ENCODE measurements at places on chromosomes 12 and 14. TPM values are rescaled to one million over a fixed set of nuclear protein-coding genes. Genes with fewer than 3 reads are reported as not detected.

GRCh38 chr12:91778938-91779400, 366.7 kb downstream of the BTG1 start:
- no peak for DNase-seq

GRCh38 chr12:102394200-102394599, 86.2 kb downstream of the IGF1 start:
- no peak for DNase-seq

DNA sequence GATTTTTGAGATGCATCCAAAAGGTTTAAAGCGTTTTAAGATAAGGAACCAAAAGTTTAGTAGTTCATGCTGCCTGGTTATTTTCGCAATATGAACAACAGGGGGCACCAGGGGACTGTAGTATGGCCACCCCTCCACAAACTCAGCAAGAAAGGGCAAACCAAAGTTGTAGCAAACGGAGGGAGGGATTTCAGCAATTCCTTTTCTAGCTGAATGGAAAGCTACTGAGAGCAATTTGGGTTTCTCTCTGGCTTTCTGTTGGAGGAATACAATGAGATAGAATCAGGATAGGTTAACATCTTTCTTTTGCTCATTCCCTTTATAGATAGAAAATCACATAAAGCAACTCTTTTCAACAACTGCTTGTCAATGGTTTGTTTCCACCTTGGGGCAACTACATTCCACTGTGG, 62.5 kb downstream of the DRAM1 start:
- peak; percentile 79 for DNase-seq

BBOF1 gene
- polyA plus RNA-seq, result 5.8 TPM

RFX4 gene
- not detected for polyA plus RNA-seq
